ENCODE measurements at places on chromosomes 12 and 14.

DNA sequence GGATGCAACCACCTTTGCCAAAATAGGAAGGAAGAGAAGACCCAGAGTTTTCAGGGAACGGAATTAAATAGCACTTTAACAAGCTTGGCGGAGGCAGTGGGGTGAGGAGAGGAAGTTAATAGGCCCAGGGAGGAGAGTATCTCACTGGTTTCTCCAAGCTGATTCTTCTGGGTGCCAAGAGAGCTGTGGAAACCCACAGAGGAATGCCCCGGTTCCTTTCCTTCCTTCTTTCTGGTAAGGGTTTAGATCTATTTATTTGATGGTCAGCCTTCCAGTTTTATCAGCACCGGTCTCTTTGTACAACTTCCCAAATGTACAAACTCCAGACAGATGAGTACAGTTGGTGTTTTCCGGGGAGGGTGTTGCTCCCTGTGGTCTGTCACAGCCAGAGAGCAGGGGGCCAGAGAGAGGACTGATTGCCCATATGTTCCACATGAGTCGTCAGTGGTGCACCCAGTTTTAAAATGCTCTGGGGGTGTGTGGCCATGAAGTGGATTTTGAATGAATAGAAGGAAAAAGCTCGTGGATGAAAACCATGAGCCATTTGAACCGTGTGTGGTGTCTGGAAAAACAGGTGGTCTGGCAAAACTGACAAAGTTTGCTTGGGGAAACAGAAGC lies 26.6 kb downstream of the PRKCH start:
- no peak for DNase-seq

GRCh38 chr12:94762943-94763342 lies 112.6 kb upstream of the TMCC3 start:
- DNase-seq: no peak

DNA sequence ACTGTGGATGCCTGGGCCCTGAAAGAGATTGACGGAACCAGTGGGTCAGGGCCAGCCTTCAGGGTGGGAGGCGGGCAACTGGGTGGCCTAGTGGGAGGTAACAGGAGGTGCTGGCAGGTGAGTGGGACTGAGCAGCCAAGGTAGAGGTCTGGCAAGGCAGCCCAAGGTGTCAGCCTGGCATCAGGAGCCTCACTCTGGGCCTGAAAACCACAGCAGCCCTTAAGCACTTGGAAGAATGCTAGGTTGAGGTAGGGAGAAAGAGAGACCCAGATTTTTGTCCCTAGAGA lies 315.8 kb upstream of the PRICKLE1 start:
- DNase-seq: no peak

GRCh38 chr14:77478029-77478428 lies 20.1 kb downstream of the AHSA1 start:
- no peak for DNase-seq

- no peak for DNase-seq
Observed at GRCh38 chr12:6962285-6963015, 8.0 kb downstream of the PHB2 start.

GRCh38 chr14:69574263-69574953 lies at the start of gene CCDC177:
Gene CCDC177 (minus strand): TSS chr14:69574871. CDS start chr14:69573622, 1,249 bp downstream.
- no peak for DNase-seq

- no peak for DNase-seq
Observed at GRCh38 chr14:77375164-77375950, 1.5 kb downstream of the TMED8 start.

DNA sequence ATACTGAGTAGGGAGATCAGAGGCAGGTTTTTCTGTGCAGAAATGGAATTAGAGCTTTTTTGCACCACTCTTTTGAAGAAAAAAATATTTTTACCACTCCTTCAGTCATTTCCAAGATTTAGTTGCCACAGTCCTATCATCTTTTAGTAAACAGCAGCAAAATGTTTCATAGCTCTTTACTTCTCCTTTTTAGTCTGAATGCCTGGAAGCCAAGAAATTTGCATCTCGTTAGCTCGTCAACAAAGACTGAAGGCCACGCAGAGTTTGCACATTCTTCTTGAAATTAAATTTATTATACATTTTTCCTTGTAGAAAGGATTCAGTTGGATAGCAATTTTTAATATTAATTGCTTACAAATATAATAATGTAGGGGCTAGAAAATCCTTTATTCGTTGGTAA lies 544.5 kb upstream of the ATP2B1 start:
- DNase-seq: no peak

GRCh38 chr14:93987815-93988476 lies 9.2 kb upstream of the CCDC197 start:
- no peak for DNase-seq

GRCh38 chr12:79227091-79227490 lies 362.5 kb downstream of the SYT1 start:
- DNase-seq: no peak

- DNase-seq: no peak
Observed at GRCh38 chr12:15522574-15523187, 200.4 kb downstream of the PTPRO start.

DNA sequence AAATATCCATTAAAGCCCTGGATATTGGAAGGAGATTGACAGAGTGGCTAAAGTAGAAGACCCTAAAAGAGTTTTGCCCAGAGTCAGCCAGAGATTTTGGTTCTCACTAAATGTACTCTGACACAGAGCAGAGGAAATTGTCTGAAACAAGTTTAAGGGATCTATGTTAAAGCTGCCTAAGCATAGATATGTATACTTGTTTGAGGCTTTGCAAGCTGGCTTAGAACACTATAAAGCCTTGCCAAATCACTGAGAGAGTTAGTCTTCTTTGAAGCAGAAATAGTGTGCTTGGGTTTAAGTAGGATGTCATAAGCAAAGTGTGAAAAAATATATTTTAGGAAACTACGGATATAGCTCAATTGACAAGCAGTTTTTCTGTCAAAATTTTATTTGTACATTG lies 653.5 kb downstream of the FSCB start:
- DNase-seq: no peak
